ENCODE measurements at places on chromosomes 12 and 14.

DNA sequence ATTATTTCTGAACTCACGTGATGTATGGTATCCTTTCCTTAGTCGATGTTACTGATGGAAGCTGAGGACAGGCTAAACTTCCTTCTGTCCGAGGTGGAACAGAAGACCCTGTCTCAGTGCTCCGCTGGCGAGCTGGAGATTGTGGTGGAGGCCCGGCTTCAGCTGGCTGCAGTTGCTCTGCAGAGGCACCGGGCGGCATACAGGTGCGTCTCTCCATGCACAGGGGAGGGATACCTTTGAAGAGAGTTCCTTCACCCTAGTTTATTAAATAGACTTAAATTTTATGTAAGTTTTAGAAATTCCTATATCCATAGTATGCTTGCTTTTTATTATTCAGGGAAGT, 186.7 kb upstream of the NEDD1 start:
- peak; percentile 73 for DNase-seq

DNA sequence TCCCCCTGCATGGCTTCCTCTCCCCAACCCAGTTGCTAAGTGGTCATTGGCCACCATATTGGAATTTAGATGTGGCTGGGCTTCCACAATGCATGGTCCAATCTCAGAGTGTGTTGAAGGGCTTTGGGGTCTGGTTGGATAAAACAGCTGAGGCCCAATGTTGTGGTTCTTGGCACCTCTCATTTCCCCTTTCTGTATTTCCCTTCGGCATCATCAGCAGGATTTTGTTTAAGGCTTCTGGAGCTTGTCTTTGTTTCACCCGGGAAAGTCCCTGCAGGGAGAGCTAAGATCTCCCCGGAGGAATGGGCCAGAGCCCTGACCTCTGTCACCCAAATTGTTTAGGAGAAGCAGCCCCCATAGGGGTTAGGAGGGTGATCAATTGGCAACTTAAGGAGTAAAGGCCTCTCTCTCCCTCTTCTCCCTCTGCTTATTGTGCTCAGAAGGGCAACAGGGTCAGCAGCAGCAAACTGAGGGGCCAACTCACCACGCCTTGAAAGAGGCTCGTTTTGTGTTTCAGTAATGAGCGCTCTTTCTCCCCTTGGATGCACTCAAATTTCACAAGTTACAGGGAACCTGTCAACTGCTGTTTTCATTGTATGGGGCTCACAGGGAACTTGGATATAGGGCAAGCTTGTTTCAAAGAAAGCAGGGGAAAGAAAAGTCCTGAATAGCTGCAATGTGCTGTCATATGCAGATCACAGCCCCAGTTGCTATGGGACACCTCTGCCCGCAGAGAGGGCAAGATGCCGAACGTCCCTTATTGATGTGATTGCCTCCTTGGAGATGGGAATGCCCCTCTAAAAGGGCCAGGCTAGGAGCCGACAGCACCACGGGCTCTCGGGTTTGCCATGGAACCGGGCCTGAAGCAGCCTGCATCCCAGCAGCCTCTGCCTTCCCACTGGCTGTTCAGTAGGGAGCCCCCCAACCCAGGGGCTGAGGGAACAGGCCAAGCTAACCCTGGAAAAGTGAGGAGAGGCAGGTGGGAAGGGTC, 223.7 kb downstream of the ZFP36L1 start:
- DNase-seq = no peak

DNA sequence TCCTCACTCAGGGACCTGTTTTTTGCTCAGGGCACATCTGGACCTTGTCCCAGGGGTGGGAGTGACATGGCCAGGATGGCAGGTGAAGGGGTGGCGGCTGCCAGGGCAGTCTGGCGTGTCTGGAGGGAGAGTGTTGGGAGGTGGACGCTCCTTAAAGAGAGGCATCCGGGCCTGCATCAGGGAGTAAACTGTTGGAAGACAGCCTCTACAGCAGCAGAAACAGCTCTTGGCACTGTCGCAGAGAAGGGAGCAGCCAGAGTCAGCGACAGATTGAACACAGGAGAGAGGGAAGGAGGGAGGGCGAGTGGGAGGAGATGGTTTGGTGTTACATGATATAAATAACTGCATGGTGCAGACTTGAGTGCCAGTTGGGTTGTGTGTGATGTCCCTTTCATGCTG, 52.8 kb downstream of the IGF1 start:
- DNase-seq = no peak

DNA sequence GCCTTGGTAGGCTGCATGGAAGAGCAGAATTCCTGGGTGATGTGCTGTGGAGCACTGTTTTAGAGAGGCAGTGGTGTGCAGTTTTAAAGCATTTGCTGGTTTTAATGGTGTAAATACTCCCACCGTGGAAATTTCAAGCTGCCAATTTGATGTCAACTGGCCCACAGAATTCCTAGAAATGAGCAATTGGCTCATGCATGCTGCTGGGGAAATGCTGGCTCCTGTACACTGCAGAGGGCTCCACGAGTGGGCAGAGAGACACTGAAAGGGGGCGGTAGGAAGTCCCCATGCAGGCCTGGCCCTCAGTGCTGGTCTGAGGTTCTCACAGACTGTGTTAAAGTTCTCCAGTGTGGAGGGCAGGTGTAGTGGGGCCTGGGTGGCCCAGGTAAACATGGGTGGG, 99.4 kb upstream of the NTF3 start:
- no peak for DNase-seq

GRCh38 chr12:31710021-31710818, 18.6 kb downstream of the AMN1 start:
- no peak for DNase-seq

DNA sequence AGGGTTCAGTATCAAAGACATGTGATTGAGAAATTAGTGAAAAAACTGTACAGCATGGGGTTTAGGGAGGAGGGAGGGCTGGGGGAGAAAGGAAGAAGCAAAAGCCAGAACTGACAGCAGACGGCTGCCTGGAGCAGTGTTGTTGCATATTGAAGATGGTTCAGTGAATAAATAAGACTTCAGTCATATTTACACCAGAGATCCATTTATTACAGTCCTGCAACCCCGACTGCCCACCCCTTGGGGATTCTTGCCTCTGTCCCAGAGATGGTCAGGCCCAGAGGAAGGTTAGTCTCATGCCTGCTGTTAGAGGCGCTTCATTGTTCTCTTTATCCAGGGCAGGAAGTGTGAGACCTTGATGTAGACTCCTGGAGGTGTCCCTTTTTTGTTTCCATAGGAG, 3.2 kb downstream of the GZMH start:
- DNase-seq = no peak

DNA sequence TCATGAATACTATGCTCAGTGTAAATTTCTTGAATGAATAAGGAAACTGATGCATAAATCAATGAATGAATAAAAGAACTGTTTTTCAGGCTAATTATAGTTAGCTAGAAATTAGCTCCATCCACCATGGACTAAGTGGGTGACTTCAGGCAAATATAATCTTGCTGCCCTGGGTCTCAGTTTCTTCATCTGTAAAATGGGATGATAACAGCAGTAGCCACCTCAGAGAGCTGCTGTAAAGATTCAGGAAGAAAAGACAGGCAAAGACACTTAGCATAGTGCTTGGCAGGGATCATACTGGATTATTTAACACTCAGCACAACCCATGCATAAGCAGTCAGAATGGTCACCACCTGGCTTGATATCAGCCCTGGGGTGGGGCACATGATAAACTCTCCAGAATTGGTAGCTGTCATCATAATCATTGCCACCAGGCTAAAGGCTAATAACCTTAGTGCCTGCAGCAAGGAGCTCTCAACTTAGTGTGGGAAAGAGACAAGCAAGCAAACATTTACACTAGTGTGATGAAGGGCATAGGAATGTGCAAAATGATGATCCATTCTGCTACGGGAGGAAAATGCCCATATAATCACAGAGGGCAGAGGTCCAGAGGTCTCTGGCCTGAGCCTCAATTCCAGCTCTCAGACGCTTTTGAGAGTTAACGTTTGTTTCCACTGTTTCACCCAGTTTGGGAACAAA, 234.7 kb upstream of the TBX3 start:
- no peak for DNase-seq

- no peak for DNase-seq
Observed at GRCh38 chr14:105028251-105028927, 7.5 kb upstream of the CDCA4 start.

DNA sequence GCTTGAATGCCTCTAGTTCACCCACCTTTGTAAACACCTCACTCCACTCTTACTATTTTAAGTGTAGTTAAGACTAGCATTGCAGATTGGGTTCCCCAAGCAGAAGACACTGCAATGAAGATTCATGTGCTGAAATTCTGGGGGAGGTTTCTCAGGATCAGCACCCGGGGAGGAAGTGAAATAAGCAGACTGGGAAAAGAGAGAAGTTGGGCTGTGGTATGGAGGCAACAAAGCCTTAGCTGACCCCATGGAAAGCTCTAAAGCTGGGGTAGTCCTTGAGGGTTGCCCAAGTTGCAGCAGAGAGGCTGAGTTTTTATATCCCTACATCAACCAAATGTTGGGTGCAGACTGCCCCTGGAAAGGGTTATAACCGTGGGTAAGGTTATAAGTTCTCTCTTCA, 23.9 kb upstream of the IGF1 start:
- no peak for DNase-seq

DNA sequence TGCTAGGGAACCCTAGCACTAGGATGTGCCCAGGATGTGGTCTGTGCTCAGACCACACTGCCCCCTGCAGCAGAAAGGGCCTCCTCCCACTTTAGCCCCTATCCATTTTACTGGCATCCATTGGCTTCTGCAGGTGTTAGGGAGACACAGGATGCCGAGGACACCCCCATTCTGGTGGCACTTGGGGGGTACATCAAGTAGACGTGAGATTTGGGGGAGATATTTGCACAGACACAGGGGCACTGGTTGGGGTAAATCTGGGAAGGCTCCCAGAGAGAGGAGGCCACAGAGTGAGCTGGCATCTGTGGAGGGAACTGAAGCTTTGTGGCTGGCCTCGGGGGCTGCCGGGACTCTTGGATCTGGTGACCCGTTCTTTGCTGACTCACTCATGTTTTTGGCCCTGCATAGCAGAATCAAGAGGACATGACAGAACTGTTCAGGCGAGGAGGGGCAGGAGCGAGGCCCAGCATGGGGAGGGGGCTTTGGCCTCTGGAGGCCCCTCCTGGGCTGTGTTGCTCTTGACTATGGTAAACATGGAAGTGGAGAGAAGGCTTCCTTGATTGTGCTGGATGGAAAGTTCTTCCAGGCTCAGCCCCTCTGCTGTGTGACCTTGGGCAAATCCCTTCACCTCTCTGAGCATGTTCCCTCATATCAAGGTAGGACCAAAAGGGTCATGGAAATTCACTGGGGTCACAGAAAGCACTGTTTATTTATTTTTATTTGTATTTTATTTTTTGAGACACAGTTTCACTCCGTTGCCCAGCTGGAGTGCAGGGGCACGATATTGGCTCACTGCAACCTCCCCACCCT, 1.8 kb downstream of the PLBD2 start:
- no peak for DNase-seq

DNA sequence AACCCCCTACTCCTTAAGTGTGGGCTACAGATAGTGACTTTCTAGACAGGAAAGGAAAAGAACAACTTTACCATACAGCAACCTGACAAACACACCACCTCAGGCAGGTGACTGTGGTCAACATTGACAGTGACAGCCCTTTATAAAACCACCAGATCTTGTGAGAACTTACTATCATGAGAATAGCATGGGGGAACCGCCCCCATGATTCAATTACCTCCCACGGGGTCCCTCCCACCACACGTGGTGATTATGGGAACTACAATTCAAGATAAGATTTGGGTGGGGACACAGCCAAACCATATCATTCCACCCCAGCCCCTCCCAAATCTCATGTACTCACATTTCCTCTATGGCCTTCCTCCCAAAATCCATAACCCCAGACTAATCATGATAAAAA, 16.3 kb downstream of the OR10P1 start:
- DNase-seq = no peak

GRCh38 chr12:89236237-89236636, 116.1 kb downstream of the DUSP6 start:
- no peak for DNase-seq

Measured in RPMI8226 (cell line).